Stimulated activated CD8-positive, alpha-beta memory T cell treated with anti-CD3 and anti-CD28 coated beads, Interleukin-15, amount 100 ng/mL, for 48 hours (primary cell): ENCODE measurements at places on chromosomes 5 and 9.

DNA sequence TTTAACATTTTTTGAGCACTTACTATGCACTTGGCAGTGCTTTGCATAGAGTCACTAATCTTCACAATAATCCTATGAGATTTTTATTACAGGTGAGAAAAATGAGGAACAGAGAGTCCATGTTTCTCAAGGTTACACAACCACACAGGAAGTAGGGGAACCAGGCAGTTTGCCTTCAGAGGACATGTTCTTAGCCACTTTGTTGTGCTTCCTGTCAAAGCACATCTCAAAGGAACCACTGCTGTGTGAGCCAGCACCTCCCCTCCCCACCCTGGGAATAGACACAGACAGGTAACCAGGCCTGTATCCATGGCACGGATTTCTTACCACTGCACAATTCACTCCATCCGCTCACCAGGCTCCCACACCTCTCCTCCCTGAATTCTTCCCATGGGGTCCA is 6.3 kb upstream of the DNAJB5 start:
- DNase-seq = no peak

DNA sequence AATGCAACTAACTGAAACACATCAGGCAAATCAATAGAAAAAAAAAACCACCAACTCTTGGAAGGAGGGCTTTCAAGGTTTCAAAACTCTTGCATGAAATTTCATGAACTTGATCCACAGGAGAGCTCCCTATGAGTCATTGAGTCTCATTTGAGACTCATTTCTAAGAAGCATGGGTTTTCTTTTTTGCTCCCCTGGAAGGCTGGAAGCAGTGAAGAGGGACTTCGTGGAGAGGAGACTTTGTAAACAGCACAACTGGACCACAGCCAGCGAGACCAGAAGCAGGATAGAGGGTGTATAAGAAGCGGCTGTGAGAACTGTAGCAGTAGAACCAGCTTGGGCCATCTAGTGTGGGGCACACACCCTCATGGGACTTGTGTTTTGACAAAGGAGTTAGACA is 41.2 kb upstream of the RAPGEF1 start:
- DNase-seq = no peak

DNA sequence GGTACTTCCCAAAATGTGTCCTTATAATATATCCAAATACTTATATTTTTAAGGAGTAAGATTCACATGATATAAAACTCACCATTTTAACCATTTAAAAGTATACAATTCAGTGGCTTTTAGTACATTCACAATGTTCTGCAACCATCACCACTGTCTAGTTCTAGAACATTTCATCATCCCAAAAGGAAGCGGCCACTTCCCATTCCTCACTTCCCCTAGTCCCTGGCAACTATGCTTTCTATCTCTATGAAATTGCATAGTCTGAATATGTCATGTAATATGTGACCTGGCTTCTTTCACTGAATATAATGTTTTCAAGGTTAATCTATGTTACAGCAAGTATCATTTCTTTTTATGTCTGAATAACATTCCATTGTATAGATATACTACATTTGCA is 615.1 kb upstream of the SGCD start:
- no peak for DNase-seq

DNA sequence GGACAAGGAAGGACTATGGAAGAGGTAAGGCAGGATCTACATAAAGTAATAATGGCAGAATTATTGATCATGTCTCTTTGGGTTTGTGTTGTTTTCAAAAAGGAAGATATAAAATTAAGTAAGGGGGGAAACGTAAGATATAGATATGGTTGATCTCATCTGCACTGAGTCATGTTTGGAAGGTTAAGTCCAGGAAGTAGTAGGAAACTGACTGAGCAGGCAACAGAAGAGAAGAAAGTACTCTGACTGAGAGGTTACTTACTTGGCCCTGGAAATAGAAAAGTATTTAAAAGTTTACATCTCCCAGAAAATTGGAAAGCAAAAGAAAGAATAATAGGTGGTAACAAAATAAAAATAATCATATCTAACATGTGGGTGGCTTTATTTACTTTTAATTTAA is 405.3 kb upstream of the RGMB start:
- no peak for DNase-seq

DNA sequence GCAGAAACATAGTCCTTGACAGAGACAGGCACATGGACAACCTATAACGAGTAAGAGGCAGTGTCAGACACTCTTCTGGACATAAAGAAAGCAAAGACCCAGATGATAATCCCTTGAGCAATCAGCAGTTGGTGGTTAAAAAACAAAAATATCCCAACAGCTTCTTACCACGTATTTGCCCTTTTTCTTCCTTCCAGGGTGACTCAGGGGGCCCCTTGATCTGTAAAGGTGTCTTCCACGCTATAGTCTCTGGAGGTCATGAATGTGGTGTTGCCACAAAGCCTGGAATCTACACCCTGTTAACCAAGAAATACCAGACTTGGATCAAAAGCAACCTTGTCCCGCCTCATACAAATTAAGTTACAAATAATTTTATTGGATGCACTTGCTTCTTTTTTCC is 9.5 kb downstream of the GZMK start:
- no peak for DNase-seq

DNA sequence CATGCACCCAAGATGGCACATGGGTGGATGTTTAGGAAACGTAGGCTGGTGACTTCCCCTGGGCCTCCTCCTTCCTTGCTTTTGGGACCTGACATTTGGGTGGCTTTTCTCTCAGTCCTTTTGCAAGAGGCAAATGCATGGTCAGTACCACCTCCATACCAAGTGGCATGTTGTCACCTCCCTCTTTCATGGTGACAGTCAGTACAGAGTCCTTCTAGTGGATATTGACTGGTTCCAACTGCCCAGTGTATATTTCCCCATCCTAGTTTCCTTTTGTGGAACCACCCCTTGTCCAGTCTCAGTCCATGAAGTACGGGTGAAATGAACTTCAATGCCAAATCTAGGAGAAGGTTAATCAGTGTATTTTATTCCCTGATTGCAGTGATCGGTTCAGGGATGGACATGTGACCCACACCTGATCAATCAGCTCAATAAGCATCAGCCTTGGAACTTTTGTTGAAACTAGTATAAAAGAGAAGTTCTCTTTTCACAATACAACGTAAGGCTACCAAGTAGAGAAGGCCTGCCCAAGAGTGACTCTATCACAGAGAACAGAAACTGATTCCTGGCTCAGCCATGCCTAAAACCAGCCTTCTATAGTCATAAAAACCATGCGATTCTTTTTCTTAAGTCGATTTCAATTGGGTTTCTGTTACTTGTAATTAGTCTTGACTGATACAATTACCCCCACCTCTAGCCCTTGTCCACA is 143.4 kb upstream of the KLF9 start:
- DNase-seq = no peak

GRCh38 chr5:65623482-65623881 is 651 bp downstream of the TRIM23 start:
- DNase-seq = no peak

GRCh38 chr9:698954-699353 is 142.5 kb upstream of the DMRT1 start:
- DNase-seq = no peak

DNA sequence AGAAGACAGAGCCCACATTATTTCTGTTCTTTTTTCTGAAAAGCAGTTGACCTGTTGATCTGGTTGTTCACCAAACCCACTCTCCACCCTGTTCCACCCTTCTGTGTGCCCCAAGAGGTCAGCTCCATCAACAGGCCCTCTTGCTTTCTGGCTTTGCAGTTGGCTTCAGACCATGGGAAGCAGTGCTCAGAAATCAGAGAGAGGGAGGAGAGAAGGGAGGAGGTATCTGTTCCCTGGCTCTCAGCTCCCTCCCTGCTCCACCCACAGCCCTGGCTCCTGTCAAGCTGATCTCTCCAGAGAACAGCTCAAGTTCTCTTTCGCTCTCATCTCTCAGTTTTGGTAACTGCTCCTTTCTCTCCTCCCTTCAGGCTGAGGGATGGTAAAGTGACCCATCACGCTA is 144.2 kb upstream of the RAI14 start:
- DNase-seq = no peak

DNA sequence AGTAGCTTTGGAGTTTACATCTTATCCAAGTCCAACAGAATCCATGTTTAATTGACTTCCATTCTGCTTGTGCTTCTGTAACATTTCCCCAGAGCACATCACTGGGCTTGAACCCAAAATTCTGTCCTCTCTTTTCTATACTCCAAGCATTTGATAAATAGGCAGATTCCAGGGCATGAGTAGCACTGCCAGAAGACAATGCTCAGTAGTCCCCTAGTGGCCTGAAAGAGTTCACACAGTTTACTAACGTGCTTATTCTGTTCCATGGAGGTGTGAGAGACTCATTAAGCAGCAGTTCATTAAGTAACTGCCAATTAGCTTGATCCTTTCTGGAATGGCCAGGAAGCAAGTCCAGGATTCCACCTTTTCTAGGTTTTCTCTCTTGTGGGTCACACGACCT is 9.4 kb upstream of the GABRA6 start:
- no peak for DNase-seq

DNA sequence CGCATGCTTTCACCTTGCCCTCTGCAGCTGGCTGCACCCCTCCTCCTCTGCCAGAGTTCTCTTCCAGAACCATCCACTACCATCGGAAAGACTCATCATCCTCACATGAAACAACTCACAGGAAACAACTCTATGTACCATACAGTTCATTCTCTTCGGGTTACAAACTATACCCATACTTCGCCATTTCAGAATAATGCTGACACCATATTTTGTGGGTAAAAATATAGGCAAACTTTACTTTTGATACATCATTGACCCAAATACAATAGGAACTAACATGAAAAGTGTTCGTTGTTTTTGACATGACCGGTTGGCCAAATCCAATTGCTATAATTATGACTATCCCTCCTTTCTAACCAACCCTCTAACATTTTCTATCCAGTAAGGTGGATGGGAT is 421.0 kb downstream of the SEMA5A start:
- DNase-seq = no peak

- no peak for DNase-seq
Observed at GRCh38 chr9:114985959-114986501, 55.6 kb upstream of the TNFSF8 start.
